Stimulated activated CD8-positive, alpha-beta memory T cell treated with anti-CD3 and anti-CD28 coated beads, Interleukin-4, amount 100 ng/mL, for 48 hours (primary cell): ENCODE measurements at places on chromosomes 3 and 15.
A peak's percentile ranks its signal among the peaks of the same experiment; 100 is the strongest.

GRCh38 chr3:166388321-166388720 is 551.1 kb upstream of the BCHE start:
- DNase-seq, result no peak

DNA sequence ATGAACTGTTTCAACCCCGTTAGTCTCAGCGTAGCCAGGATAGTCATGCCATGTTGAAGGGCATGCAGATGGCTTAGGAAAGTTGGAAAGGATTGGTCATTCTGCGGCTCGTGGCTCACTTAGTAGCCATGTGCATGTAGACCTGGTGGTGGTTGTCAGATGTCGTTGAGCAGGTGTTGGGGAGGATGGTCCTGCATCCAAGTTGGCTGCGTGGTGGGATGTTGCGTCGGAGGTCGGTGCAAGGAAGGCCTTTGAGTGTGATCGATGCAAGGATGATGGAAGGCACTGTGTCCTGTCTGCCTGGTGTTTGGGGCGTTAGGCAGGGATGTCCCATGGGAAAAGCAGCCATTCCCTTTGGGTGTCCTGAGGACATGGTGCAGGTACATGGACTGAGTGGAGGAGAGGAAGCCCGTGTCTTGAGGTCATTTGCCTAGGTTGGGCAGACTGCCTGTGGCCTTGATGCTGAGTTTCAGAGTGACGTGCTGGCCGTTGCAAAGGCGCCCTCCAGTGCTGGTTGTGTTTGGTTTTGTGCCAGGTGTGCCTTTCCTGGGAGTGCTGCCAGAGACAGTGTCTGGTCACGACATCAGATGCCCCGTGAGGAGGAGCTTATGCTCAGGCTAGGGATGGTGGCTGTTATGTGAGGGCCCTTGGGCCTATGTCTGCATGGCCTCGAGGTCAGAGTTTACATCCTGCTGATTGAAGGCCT is 103.4 kb downstream of the SNRPN start:
- DNase-seq, result peak; percentile 6

DNA sequence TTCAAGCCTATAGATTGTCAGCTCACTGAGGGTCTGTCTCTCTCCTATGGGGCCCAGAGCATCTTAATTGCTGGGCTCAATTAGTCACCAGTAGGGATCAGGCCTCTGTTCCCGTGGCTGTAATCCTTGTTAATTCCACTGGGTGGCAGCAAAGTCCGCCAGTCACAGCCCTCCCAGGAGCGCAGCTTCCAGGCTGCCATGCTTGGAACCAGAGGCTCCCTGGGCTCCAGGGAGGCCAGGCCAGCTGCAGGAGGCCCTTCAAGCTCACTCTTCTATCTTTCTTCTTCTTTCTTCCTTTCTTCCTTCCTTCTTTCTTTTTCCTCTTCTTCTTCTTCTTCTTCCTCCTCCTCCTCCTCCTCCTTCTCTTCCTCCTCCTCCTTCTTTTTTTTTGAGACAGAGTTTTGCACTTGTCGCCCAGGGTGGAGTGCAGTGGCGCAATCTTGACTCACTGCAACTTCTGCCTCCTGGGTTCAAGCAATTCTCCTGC is 14.4 kb downstream of the RNU5B-1 start:
- DNase-seq, result peak; percentile 84

- no peak for DNase-seq
Observed at GRCh38 chr3:132180337-132180791, 136.8 kb upstream of the ACP3 start.

- no peak for DNase-seq
Observed at GRCh38 chr3:3683261-3683660, 116.0 kb upstream of the LRRN1 start.

- DNase-seq, result no peak
Observed at GRCh38 chr3:142735462-142735861, 11.6 kb downstream of the TRPC1 start.

DNA sequence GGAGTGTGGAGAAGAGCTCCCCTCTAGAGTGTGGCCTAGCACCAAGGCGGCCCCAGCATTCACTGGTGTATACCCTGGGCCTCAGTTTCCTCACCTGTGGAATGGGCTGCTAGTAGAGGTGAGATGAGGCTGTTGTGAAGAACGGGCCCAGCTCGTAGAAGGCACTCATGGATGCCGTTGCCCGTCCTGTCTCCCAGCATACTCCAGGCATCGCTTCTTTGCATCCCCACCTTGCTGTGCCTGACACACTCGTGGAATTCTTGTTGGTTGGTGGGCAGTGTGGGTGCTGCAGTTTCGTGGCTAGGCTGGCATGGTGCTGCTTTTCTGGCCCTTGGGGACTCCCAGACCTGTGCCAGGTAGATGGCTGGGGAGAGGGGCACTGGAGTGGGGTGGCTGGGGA is 76.7 kb downstream of the SMAD6 start:
- no peak for DNase-seq

- no peak for DNase-seq
Observed at GRCh38 chr3:114714237-114714636, 420.4 kb downstream of the TIGIT start.

GRCh38 chr3:99634881-99635280 is 3.5 kb upstream of the COL8A1 start:
- no peak for DNase-seq

GRCh38 chr3:181921220-181921619 is 209.5 kb downstream of the SOX2 start:
- no peak for DNase-seq

- no peak for DNase-seq
Observed at GRCh38 chr3:156820692-156821080, 5.5 kb upstream of the LEKR1 start.

- DNase-seq, result no peak
Observed at GRCh38 chr3:164929642-164930041, 148.7 kb downstream of the SI start.

DNA sequence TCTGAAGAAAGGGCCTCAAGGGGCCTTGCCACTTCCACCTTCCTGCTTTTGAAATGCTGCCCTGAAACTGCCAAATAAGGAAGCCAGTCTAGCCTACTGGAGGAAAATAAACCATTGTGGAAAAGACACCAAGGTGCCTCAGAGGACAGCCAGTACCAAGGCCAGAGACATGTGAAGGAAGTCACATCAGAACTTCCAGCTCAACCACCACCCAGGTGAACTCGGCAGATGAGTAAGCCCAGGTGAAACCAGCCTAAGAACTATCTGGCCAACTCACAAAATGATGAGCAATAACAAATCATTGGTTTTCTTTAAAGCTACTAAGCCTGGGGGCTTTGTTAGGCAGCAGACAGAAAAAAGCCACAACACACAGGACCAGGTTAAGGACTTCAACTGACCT is 103.0 kb downstream of the MAGI1 start:
- DNase-seq, result no peak

GRCh38 chr3:23859012-23859743 is 53.4 kb downstream of the UBE2E1 start:
- no peak for DNase-seq

- no peak for DNase-seq
Observed at GRCh38 chr3:155196131-155197021, 97.1 kb downstream of the STRIT1 start.

- no peak for DNase-seq
Observed at GRCh38 chr3:164018500-164018899, 1059.8 kb downstream of the SI start.

DNA sequence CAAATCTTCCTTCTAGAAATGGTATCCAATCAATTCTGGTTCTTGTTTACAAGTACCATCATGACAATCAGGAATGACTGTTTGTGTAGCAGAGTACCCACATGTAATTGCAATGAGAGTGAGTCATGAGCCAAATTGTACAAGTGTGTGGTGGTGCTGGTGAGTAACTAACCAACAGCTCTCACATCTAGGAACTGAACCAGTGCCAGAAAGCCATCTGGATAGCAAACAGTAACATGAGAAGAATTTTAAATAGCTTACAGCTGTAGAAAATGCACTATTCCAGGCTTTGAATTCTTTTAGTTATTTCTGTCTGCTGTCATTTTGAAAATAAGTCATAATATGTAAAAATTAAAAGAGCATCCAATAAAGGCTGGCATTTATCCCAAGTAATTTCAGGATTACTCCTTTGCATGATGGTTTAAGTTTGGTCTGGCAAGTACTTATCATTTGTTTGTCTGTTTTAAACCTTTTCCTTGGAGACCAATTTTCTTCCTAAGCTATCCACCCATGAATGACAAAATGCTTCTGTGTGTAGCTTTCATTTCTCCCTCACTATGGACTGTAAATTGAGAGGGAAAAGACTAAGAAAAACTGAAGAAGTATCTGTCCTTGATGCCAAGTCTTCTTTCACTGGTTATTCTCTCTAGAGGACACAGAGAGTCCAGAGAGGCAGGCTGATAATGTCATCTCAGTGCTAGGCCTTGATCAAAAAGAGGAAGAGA is 60.0 kb downstream of the PIK3CB start:
- DNase-seq, result no peak

DNA sequence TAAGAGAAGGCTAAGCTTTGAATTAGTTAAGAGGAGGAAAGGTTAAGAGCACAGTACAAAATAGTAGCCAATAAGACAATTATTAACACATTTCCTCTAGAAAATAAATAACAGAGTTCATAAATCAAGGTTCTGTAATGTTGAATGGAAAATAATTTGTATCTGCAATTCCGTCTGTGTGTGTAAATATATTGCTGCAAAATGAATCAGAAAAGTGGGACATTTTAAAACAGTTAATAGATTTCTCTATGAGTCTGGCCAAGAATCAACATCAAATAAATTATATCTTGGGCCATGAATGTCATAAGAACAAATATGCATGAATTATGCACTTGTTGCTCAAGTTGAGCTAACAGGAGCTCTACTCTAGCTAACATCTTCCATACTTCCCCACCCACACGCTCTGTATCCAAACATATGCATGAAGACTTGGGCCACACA is 14.2 kb upstream of the SUCNR1 start:
- no peak for DNase-seq

DNA sequence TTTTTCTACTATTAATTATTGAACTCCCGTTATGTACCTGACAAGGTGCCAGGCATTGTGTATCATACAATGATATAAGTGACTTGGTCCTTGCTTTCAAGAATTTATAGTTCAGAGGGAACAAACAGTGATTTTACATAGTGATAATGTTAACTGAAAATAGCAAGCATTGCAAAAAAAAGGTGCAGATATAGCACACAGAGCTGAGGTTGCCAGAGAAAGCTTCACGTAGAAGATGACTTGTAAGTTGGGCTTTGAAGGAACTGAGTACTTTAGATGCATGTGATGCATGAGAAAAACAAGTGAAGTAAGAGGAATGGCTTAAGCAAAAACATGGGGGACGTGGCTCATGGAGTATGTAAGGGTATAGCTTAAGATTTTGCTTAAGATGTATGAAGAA is 584.5 kb downstream of the NAALADL2 start:
- DNase-seq, result no peak

DNA sequence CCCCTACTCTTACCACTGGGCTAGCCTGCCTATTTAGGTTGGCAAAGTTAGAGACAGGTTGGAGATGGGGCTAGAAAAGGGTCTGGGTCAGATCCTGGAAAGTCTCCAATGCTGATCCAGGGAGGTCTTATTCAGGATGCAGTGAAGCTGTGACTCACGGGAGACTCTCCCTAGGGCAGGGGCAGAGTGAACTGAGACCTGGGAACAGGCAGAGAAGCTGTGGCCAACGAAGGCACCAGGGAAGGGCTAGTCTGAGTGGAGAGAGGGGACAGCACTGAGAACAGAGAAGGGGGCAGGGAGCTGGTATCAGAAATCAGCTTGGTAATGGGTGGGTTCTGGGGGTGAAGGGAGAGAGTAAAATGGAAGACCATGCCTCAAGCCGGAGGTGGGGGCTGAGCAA is 2.2 kb downstream of the LTF start:
- no peak for DNase-seq

- no peak for DNase-seq
Observed at GRCh38 chr3:160205606-160206005, 19.6 kb upstream of the C3orf80 start.
